CD4-positive, alpha-beta T cell (primary cell): ENCODE measurements at places on chromosomes 2 and 18.

GRCh38 chr18:9362869-9363268 lies 28.3 kb downstream of the TWSG1 start:
- DNase-seq, result no peak

GRCh38 chr2:80058562-80058961 lies 246.0 kb downstream of the LRRTM1 start:
- no peak for DNase-seq

GRCh38 chr2:51350100-51350499 lies 318.2 kb upstream of the NRXN1 start:
- no peak for DNase-seq

DNA sequence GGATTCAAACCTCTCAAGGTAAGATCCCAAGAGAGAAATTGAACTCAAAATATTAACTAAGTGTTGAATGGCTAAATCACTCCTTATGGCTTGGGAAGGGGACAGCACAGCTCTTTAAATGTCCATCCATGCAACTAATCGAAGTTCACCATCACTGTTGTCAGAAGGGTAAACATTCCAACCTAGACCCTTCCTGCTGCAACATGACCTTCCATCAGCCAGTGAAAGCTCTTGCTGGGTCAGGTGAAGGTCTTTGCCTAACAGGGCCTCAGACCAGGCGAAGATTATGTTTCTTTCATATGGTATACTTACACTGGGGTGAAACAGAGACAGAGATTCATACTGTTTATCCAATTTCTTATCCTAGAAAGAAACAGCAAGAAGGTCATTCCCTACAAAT lies 16.4 kb downstream of the IAH1 start:
- DNase-seq, result no peak

DNA sequence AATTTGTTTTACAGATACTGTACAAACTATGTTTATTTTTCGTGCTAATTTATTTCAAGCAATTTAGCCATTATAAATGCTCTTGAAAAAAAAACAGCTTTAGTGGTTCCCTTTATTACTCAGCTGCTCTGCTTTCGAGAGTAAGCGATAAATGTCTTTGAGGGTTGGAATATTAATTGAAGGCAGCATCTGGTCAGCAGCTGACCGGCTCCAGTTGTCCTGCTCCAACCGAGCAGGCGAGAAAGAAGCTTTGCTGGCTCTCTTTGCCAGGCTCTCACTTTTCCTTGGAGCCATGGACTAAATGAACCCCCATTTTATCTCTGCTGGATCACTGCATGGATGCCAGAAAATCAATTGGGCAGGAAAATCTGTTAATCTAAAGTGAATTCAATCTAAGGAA lies 147.4 kb downstream of the LNPK start:
- DNase-seq, result no peak

- DNase-seq, result no peak
Measured at GRCh38 chr2:174145827-174146226, 102.5 kb downstream of the OLA1 start.

GRCh38 chr2:98479371-98479770 lies 34.7 kb downstream of the INPP4A start:
- no peak for DNase-seq

- no peak for DNase-seq
Measured at GRCh38 chr2:210195101-210195852, 24.1 kb upstream of the KANSL1L start.

- DNase-seq, result no peak
Measured at GRCh38 chr2:178068823-178069454, 3.6 kb downstream of the PDE11A start.

DNA sequence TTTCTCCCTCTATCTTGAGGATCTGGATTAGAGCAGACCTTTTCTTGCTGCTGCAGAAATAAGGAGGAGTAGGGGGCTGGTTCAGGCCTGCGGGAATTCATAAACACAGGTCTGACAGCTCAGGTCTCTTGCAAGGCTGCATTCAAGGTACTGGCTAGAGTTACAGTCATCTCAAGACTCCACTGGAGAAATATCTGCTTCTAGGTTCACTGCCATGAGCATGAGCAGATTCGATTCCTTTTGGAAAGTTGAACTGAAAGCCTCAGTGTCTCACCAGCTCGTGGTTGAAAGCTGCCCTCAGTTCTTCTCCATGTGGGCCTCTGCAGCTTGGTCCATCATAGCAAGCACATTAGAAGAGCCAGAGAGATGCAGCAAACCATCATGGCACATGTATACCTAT lies 124.4 kb upstream of the SETBP1 start:
- DNase-seq, result no peak
